ENCODE measurements at places on chromosomes 2 and 18.

- no peak for DNase-seq
Observed at GRCh38 chr18:52963481-52963880, 623.5 kb downstream of the DCC start.

DNA sequence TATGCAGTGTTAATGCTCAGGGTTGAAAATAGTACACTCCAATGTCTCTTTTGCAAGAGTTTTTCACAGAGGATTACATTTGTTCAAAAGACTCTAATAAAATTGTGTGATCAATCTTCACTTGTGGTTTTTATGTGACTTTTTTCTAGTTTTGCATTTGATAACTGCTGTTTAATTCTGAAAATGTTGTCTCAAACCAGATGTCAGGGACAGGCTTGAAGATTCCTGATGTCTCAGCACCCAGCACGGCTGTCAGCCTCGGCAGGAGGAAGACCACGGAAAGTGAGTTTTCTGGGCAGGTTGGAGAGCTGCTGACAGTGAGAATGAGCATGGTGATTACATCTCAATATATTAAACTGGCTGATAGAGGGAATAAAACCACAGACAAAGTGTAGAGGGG lies 9.1 kb downstream of the SOX11 start:
- no peak for DNase-seq

GRCh38 chr2:71797035-71797810 lies 343.9 kb downstream of the DYSF start:
- DNase-seq, result no peak

- DNase-seq, result no peak
Observed at GRCh38 chr2:152600697-152601096, 116.6 kb downstream of the PRPF40A start.

DNA sequence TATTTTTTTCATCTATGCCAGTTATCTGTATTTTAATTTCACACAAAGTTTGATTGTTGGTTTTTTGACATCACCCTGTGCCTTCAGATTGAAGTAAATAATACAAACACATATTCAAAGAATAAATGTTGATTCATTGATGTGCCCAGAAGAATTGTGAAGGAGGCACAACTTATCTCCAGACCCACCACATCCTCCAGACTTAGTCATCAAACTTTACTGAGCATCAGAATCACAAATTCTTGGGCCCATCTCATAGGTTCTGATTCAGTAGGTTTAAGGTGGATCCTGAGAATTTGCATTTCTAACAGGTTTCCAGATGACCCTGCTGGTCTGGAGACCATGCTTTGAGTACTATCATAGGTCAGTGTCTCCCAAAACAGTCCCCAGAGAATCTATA lies 82.8 kb upstream of the PIK3C3 start:
- DNase-seq, result no peak

- DNase-seq, result no peak
Observed at GRCh38 chr18:73663581-73663980, 484.1 kb downstream of the FBXO15 start.

GRCh38 chr18:23864624-23865023 lies 149.9 kb upstream of the TTC39C start:
- DNase-seq, result peak; percentile 43

- no peak for DNase-seq
Observed at GRCh38 chr2:233288663-233289062, 19.0 kb upstream of the SAG start.

- DNase-seq, result no peak
Observed at GRCh38 chr2:167759531-167759930, 487.9 kb downstream of the STK39 start.

DNA sequence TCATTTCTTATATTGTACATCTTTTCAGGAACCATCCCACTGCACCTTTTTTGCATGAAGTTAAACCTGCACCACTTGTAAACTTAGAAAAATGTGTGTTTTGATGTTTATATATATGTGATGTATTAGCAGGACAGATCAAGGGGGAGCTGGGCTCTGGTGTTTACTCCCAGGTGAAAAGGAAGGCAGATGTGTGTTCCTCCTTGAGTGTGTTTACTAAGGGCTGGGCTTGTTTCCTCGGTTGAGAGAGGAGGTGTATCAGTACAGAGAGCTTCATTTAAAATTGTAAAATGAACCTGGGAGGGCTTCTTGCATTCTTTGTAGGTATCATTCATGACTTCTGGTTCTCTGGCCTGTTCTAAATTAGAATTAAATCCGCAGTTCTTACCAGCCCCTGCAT lies 14.8 kb downstream of the LPIN1 start:
- DNase-seq, result no peak

Measured in CD4-positive, alpha-beta T cell treated with Interleukin-1 beta for 1 hour (primary cell).